ENCODE measurements at places on chromosomes 6 and 20. TPM values are rescaled to one million over a fixed set of nuclear protein-coding genes. Genes with fewer than 3 reads are reported as not detected.

GRCh38 chr6:84687431-84687830 is 77.0 kb downstream of the TBX18 start:
- DNase-seq = no peak

GRCh38 chr20:60937585-60937984 is 314.5 kb upstream of the CDH4 start:
- no peak for DNase-seq

DNA sequence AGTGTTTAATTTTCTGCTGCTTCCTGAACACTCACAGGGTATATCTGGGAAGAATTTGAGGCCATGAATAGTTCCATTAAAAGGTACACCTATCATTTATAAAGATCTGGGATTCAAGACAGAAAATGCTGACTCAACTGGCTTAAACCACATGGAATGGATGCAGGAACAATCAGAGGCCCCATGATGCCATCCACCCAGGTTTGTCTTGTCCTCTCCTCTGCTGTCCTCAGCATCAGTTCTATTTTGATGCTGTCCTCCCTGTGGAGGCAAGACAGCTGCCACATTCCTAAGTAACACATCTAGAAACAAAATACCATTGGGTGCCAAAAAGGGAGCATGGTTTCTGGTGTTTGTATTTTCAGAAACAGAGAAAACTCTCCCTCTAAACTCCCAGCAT is 143.4 kb downstream of the ELOVL4 start:
- DNase-seq = no peak

The GCLC gene
- polyA plus RNA-seq = 28.3 TPM

- no peak for DNase-seq
These were observed 686.9 kb upstream of the MAP3K7 start for GRCh38 chr6:91273729-91274128.

GRCh38 chr6:99609905-99610489 is 3.4 kb downstream of the PRDM13 start:
- no peak for DNase-seq

GRCh38 chr6:37643851-37644672 is 53.6 kb downstream of the MDGA1 start:
- DNase-seq = no peak

The TRIM10 gene
- 1.3 TPM for polyA plus RNA-seq

DNA sequence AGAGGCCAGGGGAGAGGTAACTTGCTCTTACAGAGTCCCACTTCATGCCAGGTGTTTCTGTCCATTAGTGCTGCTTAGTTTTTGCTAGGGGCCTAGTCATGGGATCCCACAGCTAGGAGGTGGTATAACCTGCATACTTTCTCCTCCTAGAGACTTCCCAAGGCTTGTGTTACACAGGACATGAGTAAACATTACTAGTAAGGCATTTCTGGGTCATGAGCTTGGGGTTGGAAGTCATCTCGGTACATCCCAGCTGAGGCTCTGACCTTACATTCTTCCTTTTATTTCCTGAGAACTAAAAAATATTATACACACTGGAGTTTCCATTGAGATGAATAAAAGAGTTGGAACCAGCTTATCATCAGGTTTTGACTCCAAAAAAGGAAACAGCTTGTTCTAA is 20.9 kb upstream of the PNPLA1 start:
- no peak for DNase-seq

GRCh38 chr6:37481711-37482605 is 17.7 kb downstream of the CCDC167 start:
- peak; percentile 41 for DNase-seq

DNA sequence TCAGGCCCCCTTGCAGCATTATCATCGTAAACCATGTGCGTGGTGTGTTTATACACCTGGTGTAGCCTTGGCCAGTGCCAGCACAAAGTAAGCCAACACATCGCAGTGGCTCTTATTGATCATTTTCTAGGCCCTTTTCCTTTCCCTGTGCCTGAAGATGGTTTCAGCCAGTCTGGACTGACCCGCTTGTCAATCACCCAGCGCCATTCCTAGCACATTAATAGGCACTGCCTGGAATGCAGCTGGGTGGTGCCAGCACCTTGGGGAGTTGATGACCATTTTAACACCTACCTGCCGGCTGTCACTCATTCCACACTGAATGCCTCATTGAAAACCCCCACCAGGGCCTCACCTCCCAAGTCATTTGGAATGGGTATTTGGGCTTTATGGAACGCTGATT is 4.9 kb upstream of the UQCC2 start:
- DNase-seq = no peak

- DNase-seq = no peak
These were observed 18.0 kb downstream of the ATP9A start for GRCh38 chr20:51750037-51750769.

DNA sequence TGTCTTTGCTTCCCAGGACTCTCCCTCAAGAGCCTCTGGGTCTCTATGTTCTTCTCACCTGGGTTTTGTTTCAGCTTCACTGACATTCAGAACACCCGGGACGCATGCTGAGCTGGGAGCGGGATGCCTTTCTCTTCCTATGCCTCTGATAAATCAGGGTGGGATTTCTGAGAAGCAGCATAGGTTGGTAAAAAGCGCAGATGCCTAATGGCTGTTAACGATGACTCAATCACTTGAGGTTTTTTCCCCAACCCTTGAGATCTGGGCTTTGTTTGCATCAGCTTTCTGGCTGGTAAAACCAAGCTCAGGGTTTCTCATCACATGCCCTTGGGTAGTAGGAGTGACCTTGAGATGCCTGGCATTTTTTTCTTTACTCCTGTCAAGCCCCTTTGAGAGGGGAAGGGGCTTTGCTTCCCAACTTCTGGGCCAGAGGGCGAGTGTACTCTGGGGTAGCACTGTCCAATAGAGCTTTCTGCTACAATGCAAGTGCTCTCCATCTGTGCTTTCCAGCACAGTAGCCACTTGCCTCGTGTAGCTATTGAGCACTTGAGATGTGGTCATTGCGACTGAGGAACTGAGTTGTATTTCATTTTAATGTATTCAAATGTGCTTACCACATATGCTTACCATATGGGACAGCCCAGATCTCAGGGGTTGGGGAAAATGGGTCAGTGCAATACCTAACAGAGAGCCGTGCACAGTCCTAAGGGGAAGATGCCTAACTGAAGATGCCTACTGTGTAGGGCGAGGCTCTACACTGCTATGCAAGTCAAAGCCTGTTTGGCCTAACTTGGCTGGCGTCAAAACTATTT is 69.1 kb downstream of the PPP1R14C start:
- no peak for DNase-seq

DNA sequence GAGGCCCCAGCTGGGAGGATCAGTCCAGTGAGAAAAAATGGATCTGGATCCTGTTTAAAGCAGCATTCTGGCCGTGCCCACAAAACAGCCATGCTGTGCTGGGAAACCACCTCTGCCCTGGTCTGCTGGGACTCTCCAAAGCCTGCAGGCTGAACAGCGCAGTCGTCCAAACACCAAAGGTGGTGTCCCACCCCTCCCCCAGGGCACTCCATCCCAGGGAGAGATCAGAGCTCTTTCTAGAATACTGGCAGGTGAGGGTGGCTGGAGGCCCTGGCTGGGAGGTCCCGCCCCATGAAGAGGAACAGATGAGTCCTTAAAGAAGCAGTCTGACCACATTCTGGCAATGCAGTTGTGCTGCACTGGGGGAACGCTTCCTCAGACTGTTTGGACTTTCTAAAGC is 84.6 kb downstream of the MRAP2 start:
- DNase-seq = no peak

DNA sequence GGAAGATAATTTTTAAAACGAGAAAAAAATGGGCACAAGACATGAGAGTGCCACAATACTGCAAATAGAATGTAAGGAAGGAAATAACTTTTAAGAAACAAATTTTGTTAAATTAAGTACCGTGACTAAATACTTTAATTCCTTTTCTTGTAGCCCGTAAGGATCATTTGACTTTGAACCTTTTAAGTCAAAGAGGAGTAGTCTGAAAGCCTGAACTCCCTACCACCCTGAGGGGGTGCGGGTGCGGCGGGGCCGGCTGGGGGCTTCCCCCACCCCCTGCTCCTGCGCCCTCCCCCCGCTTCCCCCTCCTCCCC is 231 bp upstream of the PHACTR2 start:
- DNase-seq = no peak

DNA sequence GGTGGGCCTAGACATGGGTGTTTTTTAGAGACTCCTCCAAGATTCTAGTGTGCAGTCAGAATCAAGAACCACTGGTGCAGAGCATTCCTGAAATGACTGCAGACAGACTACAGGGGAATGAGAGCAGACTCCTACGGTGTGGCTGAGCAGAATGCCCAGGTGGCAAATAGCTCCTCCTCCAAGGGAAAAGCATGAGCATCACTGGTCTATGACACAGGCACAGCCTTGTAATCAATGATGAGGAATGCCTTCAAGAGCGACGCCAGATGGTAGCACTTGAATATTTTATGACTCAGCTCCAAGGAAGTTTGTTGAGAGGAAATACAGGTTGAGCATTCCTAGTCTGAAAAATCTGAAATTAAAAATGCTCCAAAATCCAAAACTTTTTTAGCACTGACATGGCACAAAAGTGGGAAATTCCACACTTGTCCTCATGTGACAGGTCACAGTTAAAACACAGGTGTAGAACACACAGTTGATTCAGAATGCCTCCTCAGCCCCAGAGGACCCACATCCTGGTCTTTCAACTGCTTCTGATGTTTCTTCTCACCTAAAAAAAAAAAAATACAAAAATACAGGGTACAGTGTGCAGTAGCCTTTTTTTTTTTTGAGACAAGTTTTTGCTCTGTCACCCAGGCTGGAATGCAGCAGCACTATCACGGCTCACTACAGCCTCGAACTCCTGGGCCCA is 10.6 kb upstream of the FAM8A1 start:
- DNase-seq = no peak

The ACTR5 gene
- 9.6 TPM for polyA plus RNA-seq

DNA sequence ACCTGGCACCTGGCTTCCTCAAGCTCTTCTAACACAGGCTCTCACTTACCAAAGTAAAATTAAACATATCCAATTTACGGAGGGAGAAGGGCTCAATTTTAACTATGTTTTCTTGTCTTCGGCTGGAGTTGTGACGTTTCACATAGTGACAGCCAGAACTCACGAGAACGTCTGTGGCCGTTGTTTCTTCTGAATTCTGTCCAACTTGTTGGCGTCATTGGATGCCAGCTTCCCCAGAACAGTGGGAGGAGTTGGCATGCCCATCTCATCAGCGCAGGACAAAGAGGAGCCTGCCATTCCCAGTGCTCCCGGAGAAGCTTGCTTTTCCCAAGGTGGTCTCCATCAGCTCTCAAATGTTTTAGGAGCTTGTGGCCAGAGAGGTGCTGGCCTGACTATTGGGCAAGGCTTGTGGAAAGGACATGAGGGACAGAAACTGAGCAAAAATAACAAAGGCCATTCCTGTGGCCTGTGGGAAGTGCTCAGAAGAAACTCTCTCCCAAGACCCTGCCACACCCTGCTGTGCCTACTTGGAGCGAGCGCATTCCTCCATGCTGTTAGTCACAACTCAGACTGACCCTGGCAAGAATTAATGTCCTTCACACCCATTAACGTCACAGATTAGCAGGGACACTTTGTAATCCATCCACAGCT is 265.4 kb upstream of the CDH4 start:
- no peak for DNase-seq

- no peak for DNase-seq
These were observed 51.9 kb downstream of the AKAP12 start for GRCh38 chr6:151291722-151292059.

The DEFB132 gene
- not detected for polyA plus RNA-seq

The MAS1 gene
- polyA plus RNA-seq = not detected

- no peak for DNase-seq
These were observed 45.9 kb upstream of the ZNFX1 start for GRCh38 chr20:49323622-49324238.

- DNase-seq = peak; percentile 74
These were observed 176.4 kb downstream of the ARID1B start for GRCh38 chr6:156953479-156954146.
